Stimulated activated effector memory CD8-positive, alpha-beta T cell treated with anti-CD3 and anti-CD28 coated beads, Interleukin-12 subunit alpha, Interleukin-12 subunit beta, amount 100 ng/mL, for 72 hours (primary cell): ENCODE measurements at places on chromosomes 2 and 18.
A peak's percentile ranks its signal among the peaks of the same experiment; 100 is the strongest.

- no peak for DNase-seq
Measured at GRCh38 chr2:180983468-180984242, 3.2 kb downstream of the UBE2E3 start.

- DNase-seq = no peak
Measured at GRCh38 chr18:32355896-32356295, 114.8 kb downstream of the GAREM1 start.

DNA sequence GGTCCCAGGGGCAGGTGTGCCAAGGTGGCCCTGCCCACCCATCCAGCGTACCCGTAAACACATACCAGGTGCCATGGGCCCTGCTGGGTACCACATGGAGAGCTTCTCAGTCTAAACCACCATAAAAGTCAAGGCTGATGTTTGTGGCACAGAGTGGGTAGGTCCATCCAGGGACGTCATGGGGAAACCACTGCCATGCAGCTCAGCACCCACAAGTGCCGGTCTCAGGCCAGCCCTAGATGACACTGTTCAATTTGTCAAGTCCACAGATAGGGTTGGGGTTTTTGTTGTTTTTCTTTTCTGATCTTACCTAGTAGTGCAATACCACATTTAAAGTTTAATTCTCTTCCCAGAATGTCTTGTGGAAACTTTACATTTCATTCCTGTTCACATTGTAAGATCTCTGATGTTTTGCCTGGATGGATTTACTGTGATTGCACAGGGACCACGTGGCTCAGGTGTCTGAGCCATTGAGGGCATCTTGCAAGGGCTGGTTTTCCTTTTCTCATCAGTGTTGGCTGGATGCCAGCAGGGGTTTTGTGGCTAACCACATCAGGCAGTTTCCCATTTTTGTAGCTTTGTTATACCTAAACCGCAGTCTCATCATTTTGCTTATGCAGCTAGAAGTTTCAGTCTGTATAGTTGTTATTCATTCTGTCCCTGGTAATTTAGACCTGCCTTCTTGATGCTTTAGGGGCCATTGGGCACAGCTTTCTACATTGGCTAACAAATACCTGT is 64.7 kb downstream of the STK25 start:
- DNase-seq = peak; percentile 97

- DNase-seq = no peak
Measured at GRCh38 chr18:48479531-48479930, 59.3 kb upstream of the CTIF start.

DNA sequence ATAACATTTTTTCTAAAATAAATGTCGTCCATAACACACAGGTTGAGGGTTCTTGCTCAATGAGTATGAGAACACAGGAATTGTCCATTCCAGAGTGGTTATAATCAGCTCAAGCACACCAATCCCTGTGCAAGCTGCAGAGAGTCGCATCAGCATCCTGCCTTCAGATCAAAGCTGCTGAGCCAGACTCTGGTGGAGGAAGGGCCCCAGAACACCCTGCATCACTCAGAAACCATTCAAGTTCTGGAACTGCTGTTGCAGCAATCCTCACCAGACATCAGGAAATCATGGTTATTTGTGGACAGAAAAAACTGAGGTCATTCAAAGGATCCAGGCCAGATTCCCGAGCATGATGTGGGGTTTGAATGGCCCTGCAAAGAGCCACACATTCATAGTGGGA is 44.5 kb downstream of the DNER start:
- DNase-seq = no peak

DNA sequence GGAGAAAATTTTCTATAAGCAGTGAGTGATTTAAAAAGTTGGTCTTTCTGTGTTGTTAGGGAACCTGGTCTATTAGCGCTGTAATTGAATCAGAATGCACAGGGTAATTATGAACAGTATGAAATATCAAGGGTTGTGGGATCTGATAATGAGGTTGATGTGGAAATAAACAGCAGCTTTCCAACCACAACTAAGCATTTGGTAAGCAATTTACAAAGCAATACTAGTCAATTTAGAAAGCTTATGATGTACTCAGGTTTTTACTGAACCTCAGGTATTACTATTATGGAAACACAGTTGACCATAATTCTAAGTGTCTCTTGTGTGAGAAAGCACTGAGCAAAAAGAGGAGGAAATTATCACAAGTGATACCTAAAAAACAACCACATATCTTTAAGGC is 11.0 kb upstream of the SMCHD1 start:
- no peak for DNase-seq

GRCh38 chr18:57150828-57151227 is 3.9 kb downstream of the BOD1L2 start:
- DNase-seq = no peak

GRCh38 chr2:165401285-165401852 is 68.1 kb upstream of the CSRNP3 start:
- DNase-seq = no peak

- no peak for DNase-seq
Measured at GRCh38 chr18:46001074-46001473, 33.9 kb upstream of the EPG5 start.

GRCh38 chr2:97704989-97705388 is 8.4 kb upstream of the ZAP70 start:
- DNase-seq = no peak

DNA sequence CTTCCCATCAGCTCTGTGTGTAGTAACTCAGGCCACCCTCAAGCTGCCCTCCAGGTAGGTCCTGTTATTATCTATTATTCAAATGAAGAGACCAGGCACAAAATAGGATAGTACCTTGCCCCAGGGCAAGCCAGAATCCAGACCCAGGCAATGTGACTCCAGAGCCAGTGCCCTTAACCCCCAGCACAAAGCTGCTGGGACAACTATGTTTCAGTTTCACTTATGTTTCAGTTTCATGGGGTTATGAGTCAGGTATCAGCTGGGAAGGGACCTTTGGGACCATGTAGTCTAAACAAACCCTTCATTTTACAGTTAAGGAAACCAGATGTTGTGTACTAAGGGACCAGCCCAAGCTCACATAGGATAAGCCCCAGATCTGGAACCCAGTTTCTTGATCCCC is 10.0 kb downstream of the HK2 start:
- DNase-seq = no peak

- DNase-seq = no peak
Measured at GRCh38 chr2:31239593-31240177, 5.7 kb downstream of the EHD3 start.

DNA sequence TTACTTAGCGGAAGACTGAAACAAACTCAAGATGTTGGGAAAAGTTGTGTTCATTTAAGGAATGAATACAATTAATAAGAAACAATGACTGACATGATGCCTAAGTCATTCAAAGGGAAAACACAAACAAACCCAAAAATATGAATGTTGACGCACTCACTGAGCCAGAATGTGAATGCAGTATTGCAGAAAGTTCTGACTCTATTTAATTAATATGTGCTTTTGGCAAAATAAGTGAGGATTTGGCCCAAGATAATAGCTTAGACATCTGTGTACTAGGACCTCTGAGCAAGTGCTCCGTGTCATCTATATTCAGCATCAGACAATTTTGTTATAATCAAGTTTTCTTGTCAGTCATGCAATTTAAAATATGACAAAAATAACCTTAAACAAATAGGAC is 1138.8 kb upstream of the NXPH2 start:
- no peak for DNase-seq

DNA sequence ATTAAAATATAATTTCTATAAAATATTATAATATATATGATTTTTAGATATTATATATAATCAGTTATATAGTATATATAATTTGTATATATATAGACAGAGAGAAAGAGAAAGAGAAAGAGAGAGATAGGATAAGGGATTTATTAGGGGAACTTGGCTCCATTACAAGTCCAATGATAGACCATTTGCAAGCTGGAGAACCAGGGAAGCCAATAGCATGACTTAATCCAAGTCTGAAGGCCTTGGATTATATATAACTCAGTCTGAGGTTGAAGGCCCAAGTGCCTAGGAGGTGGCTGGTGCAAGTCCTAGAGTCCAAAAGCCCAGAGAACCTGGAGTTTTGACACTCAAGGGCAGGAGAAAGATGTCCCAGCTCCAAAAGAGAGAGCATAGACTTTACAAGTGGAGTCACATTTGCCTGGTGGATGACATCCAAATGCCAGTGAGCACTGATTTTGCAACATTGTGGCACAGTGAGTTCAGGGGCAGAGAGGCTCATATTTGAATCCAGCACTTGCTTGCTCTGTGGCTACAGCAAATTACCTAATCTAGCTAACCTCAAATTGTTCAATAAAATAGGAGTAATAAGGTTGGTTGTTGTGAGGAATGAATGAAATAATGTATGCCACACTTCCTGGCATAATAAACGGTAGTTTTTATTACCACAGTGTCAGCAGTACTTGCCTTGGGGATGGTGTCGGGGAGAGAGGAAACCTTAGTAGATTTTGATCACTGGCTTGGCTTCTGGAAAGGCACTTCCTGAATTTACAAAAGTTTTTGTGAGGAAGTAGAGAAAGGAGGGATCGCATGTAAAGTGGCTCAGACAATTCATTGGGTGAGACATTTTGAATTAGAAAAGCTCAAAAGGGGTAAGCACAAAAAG is 69.6 kb upstream of the CD28 start:
- no peak for DNase-seq

DNA sequence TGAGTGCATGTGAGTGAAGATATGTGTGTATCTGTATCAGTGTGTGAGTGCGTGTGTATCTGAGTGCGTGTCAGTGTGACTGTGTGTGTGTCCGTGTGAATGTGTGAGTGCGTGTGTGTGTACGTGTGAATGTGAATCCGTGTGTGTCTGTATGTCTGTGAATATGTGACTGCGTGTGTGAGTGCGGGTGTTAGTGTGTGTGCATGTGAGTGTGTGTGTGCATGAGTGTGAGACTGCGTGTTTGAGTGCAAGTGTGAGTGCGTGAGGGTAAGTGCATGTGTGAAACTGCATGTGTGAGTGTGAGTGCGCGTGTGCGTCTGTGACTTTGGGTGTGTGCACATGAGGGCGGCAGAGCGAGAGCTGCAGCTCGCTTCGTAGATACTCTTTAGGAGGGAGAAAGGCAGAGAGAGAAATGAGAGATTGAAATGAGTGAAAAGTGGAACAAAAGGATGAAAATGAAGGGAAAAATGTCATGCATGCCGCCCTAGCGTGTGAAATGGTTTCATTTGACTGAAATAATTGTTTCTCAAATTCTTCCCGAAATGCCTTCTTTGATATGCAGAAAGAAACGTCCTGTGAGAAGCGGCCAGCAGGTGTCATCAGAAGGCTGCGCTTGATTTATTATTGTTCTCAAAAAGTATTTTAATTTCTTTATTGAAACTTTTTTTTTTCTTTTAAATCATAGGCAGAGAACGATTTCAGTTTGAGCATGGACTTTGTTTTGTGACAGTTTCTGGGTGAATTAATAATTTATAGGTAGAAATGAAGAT is 25.6 kb downstream of the ZNF407 start:
- no peak for DNase-seq

GRCh38 chr18:43220691-43221090 is 56.6 kb downstream of the SYT4 start:
- DNase-seq = no peak

GRCh38 chr2:55441280-55441892 is 21.7 kb upstream of the CCDC88A start:
- no peak for DNase-seq

DNA sequence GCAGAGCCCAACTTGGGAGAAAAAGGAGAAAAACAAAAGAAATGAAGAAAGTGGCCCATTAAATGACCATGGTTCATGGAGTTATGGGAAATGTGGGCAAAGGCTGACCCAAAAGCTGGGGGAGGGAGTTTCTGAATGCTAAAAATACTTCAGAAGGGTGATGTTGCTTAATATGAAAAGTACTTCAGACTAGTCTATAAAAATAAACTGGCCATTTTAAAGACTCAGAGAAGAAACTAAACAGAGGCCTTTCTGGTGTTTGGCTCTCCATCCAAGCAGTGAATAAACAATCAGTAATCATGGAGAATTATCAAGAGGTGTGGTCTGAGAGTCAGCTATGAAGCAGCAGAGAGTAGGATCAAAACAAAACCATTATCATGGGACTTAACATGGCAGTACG is 160.8 kb upstream of the MAPRE2 start:
- DNase-seq = no peak

GRCh38 chr2:224584111-224584784 is 915 bp downstream of the CUL3 start:
- peak; percentile 63 for DNase-seq

DNA sequence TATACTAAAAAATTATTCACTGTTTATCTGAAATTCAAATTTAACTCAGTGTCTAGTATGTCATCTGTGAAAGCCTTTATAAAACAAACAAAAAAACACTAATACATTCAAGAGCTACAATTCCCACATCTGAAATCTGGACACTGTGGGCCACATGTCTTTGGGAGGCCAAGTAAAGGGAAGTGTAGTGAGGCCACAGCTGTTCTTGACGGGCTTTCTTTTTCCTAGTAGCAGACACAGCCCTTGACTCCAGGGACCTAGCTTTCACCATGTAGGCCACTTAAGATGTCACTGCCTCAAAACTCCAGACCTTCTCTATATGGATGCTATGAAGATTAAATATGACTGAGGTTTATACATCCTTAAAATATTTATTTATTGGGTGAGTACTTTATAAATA is 91.1 kb downstream of the RBMS1 start:
- no peak for DNase-seq

- DNase-seq = no peak
Measured at GRCh38 chr2:233275223-233275622, 23.8 kb downstream of the ATG16L1 start.

- no peak for DNase-seq
Measured at GRCh38 chr18:23585897-23586248, 433 bp downstream of the NPC1 start.

GRCh38 chr2:6526093-6526824 is 339.4 kb downstream of the CMPK2 start:
- no peak for DNase-seq

DNA sequence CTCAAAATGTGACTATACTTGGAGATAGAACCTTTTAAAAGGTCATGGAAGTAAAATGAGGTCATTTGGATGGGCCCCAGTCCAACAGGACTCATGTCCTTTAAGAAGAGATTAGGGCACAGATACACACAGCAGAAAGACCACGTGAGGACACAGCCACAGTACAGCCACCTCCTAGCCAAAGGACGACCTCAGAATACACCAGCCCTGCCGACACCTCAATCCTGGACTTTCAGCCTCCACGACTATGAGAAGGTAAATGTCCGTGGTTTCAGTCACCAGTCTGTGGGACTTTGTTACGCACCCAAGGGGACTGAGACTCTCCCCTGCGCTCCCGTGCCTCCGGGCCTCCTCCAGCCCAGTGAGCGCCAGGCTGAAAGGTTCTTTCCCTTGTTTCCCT is 30.2 kb upstream of the HPCAL1 start:
- no peak for DNase-seq

- DNase-seq = no peak
Measured at GRCh38 chr18:62332431-62332830, 7.3 kb downstream of the TNFRSF11A start.

DNA sequence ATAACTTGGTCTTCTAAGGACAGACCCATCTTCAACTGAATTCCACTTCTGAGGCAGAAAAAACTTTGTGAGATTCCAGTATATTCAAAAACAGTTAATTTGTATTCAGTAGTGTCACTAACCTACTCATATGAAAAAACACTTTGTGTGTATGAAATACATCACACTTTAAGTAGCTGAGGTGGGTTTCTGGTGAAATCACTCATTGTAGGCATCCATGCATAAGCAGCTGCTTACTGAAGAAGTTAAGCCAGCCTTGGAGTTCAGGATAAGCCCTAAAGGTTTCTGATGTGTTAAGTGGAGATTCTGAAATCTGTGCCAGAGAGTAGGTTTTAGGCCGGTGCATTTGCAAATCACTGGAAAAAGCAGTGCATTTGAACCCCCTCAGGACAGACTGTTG is 128.2 kb downstream of the BCL2 start:
- no peak for DNase-seq
